ENCODE measurements at places on chromosomes 6 and 20. TPM values are rescaled to one million over a fixed set of nuclear protein-coding genes. Genes with fewer than 3 reads are reported as not detected.

GMNN gene
- total RNA-seq = 4.2 TPM

ATP5F1E gene
- total RNA-seq = 42.0 TPM

SRPK1 gene
- total RNA-seq = 24.2 TPM

- peak; percentile 5 for DNase-seq
Measured at GRCh38 chr6:168161371-168161750, 82.3 kb upstream of the FRMD1 start.

DNA sequence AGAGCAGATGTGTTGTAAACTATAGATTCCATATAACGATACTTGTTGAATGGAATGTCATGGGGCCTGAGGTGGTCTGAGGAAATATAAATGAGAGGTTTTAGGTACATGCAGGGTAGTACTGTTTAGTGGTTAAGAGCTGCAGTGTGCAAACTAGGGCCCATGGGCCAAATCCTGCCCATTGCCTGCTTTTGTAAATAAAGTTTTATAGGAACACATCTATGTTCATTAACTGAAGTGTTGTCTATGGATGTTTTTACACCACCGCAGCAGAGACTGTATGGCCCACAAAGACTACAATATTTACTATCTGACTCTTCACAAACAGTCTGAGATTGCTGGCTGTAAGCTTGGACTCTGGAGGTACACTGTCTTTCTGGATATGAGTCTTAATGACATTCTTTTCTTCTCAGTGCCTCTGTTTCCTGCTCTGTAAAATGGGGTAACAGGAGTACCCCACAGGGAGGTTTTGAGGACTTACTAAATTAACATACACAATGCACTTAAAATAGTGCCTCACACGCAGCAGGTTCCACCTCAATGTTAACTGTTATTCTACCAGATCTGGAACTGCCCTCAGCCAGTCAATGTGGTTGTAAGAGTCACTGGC is 12.5 kb downstream of the GCM1 start:
- no peak for DNase-seq

- DNase-seq = no peak
Measured at GRCh38 chr6:25219216-25219916, 59.8 kb upstream of the CARMIL1 start.

DNA sequence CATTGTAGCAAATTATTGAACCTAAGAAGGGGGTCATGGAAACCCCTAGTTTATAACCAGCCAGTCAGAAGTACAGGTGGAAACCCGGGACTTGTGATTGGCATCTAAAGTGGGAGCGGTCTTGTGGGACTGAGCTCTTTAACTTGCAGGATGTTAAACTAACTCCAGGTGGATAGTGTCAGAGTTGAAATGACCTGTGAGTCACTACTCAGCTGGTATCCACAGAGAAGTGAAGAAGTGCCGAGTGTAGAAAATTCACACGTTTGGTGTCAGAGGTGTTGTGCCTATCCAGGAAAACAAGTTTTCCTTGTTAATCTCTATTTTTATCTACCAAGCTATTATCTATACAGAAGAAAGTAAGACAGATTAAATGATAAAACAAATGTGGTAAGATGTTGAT is 179.7 kb downstream of the ADGRG6 start:
- no peak for DNase-seq

DNA sequence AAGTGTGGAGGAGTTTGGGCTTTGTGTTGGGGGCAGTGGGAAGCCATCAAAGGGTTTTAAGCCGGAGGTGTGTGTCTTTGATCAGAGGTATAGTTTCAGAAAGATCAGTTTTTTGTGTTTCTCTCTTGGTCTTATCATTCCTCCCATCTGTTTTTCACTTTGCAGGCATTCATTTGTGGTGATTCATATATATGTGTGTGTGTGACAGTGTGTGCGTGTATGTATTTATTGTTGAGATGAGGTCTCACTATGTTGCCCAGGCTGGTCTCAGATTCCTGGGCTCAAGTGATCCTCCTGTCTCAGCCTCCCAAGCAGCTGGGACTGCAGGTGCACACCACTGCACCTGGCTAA is 11.1 kb upstream of the SERINC3 start:
- no peak for DNase-seq

- DNase-seq = no peak
Measured at GRCh38 chr6:137926207-137926731, 59.2 kb downstream of the TNFAIP3 start.

DNA sequence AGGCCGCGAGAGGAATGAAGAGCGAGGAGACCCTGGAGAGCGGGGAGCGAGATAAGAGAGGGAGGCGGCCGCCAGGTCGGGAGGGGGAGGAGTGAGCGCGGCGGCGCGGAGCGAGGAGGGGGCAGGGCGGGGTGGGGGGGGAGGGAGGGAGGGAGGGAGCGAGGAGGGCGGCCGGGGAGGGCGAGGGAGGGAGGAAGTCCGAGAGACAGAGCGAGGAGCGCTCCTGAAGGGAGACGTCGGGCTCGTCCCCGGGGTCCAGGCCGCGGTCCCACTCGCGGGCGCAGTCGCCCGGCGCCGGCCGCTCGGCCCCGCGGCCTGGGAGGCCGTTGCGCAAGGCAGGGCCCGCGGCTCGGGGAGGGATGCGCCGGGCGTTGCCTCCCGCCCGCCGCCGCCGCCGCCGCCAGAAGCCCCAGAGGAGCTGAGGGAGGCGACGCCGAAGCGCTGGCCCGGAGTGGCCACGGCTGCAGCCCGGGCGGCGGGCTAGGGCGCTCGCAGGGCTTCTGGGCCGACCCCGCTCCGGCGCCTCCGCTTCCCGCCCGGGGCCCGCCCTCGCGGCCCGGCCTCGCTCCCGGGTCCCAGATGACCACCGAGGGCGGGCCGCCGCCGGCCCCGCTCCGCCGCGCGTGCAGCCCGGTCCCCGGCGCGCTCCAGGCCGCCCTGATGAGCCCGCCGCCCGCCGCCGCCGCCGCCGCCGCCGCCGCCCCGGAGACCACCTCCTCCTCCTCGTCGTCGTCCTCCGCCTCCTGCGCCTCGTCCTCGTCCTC is at the start of gene FOXF2:
Gene FOXF2 (plus strand): TSS at position 208 of the 764 bp plus-strand sequence. CDS start 372 bp downstream, at position 580.
- DNase-seq = no peak

- DNase-seq = no peak
Measured at GRCh38 chr6:104558746-104559145, 301.0 kb downstream of the HACE1 start.

DNA sequence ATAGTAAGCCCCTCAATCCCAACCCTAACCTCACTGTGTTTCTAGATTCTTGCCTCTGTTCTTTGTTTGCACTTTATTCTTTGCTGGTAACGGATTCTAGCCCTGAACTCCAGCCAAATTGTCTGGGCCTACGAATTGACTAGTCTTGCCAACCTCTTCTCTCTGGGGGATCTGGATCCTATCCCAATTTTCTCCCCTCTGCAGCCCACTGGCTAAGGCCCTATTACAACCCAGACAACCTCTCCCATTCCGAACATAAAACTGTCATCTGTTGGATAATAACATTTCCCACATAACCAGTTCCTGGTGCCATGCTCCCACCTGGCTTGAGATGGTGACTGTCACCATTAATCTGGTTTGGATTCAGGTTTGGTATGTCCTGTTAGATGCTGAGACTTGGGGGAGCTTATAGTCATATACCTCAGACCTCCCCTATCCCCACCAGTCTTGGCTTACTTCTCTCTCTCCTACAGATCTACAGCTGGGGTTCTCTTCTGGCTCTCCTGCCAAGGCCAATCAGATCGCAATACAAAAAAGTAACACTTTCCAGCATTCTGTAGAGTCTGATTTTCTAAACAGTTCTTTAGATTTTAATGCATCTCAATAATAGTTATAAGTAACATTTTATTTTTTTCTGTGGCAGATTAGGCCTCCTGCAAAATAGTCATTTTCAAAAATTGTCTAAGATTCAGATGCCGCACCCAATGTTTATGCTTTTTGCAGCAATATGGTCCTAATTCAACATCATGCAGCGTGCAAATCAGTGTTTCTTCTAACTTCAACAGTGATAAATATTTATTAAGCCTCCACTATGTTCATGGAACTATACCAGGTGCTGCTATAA is 29.8 kb upstream of the AHI1 start:
- DNase-seq = no peak
